ENCODE measurements at places on chromosomes 2 and 18. TPM values are rescaled to one million over a fixed set of nuclear protein-coding genes. Genes with fewer than 3 reads are reported as not detected.

- DNase-seq = no peak
- H3K4me3 ChIP-seq = no peak overlapping the region
- no peak overlapping the region for H3K27ac ChIP-seq
These were observed 679.3 kb downstream of the NR4A2 start for GRCh38 chr2:155653176-155653575.

The OXER1 gene
- 2.5 TPM for total RNA-seq

The NT5C1B gene
- total RNA-seq = not detected

The PER2 gene
- 28.4 TPM for total RNA-seq

DNA sequence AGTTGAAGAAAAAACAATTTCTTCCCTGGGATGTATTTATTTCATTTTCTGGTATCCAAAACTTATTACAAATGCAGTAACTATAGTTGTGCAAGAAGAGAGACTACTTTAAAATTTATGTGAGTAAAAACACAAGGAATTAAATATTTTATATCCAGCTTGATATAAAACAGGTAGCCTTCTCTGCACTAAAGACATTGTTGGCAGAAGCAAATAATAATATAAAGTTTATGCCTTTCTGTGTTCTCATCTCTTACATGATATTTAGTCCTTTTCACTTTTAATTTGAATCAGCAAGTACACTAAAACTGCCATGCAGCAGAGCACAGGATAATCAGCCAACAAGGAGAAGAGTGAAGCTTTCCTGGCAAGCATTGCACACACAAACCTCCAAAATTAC is 352.7 kb downstream of the ARL6IP6 start:
- no peak for DNase-seq
- H3K36me3 ChIP-seq = no peaks in the 10 kb centered on the region
- no peaks in the 10 kb centered on the region for H3K27me3 ChIP-seq

DNA sequence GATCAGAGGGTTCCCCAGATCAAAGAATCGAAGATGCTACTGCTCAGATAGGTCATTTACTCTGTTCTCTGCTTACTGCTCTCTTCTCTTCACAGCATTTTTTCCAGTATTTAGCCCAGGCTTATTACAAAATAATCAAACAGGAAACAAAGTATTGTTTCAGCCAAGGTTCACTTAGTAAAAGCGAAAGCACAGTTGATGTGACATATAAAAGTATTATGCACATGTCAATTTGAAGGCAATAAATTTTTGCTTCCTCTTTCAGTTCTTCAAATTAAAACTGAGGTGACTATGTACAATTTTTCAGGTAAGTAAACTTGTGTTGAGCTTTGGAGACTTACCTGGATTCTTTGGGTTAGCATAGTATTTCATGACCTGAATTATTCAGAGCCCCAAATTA is 262.8 kb upstream of the CHST9 start:
- H3K27ac ChIP-seq = no peak overlapping the region
- H3K36me3 ChIP-seq = no peaks in the 10 kb centered on the region
- H3K4me1 ChIP-seq = no peaks in the 10 kb centered on the region
- DNase-seq = no peak
- H3K4me3 ChIP-seq = no peak overlapping the region

- no peaks in the 10 kb centered on the region for H3K4me1 ChIP-seq
- no peaks in the 10 kb centered on the region for H3K27me3 ChIP-seq
- H3K4me3 ChIP-seq = no peak overlapping the region
- H3K36me3 ChIP-seq = no peaks in the 10 kb centered on the region
- DNase-seq = no peak
These were observed 23.2 kb upstream of the NPC1 start for GRCh38 chr18:23609390-23610023.

The BOLL gene
- total RNA-seq = not detected

GRCh38 chr2:151106805-151107506 is 154.7 kb downstream of the RBM43 start:
- H3K27ac ChIP-seq = no peak overlapping the region
- no peak overlapping the region for H3K4me3 ChIP-seq
- DNase-seq = no peak
- no peaks in the 10 kb centered on the region for H3K27me3 ChIP-seq

- H3K27me3 ChIP-seq = no peaks in the 10 kb centered on the region
- H3K4me3 ChIP-seq = no peak overlapping the region
- no peak overlapping the region for H3K27ac ChIP-seq
- DNase-seq = no peak
- H3K36me3 ChIP-seq = no peaks in the 10 kb centered on the region
- no peaks in the 10 kb centered on the region for H3K4me1 ChIP-seq
These were observed 109.8 kb upstream of the ALK start for GRCh38 chr2:30031184-30031583.

GRCh38 chr18:56888978-56889377 is 237.8 kb downstream of the WDR7 start:
- H3K4me1 ChIP-seq = no peaks in the 10 kb centered on the region
- no peak overlapping the region for H3K4me3 ChIP-seq
- DNase-seq = no peak
- H3K27ac ChIP-seq = no peak overlapping the region

DNA sequence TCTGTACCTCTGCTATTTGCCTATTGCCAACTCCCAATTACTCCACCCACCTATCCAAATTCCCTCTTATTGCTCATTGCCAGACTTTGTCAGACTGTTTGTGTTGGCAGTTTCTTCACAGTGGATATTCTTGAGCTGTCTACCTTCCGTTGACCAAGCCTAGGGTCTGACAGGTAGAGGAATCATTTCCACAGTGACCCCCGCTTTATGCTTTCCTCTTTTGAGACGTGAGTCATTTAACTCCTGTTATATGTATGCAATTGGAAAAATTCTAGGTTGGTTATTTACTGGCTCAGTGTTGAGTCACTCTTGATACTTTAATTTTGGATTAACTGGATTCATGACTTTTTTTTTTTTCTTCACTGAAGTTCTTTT is 187.7 kb downstream of the IRS1 start:
- no peak overlapping the region for H3K4me3 ChIP-seq
- no peak overlapping the region for H3K27ac ChIP-seq
- no peaks in the 10 kb centered on the region for H3K27me3 ChIP-seq
- H3K4me1 ChIP-seq = no peaks in the 10 kb centered on the region
- H3K36me3 ChIP-seq = no peaks in the 10 kb centered on the region
- no peak for DNase-seq

DNA sequence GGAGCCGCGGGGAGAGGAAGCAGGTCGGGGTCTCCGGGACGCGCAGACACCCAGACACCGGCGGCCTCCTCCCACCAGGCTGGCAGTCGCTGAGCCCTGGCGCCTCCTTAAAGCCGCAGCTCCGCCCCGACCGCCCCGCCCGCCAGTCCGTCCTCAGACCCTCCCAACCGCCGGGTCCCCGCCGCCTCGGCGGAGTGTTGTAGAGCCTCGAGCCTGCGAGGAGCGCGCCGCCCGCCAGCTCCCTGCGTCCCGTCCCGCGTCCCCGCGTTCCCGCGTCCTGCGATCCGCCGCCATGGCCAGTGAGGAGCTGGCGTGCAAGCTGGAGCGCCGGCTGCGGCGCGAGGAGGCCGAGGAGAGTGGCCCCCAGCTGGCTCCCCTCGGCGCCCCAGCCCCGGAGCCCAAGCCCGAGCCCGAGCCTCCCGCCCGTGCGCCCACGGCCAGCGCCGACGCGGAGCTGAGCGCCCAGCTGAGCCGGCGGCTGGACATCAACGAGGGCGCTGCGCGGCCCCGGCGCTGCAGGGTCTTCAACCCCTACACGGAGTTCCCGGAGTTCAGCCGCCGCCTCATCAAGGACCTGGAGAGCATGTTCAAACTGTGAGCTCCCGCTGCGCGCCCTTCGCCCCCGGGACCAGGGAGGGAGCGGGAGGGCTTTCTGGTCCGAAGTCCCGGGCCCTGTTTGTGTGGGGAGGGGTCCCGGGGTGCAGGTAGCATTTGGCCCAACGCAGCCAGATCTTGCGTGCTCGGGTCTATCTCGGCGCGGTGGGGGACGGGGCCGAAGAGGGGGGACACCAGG is at the start of gene EFHD1:
TSS of gene EFHD1 (plus strand) at position 192 of the 793 bp plus-strand sequence. CDS start at position 293, 101 bp downstream.
- H3K36me3 ChIP-seq = peaks cover 4% of the 10 kb centered on the region
- DNase-seq = peak; percentile 85
- H3K4me1 ChIP-seq = no peaks in the 10 kb centered on the region
- H3K4me3 ChIP-seq = peak within 1 kb of the TSS; percentile 36
- H3K27ac ChIP-seq = peak within 1 kb of the TSS; percentile 92
- H3K27me3 ChIP-seq = peaks cover 2% of the 10 kb centered on the region

DNA sequence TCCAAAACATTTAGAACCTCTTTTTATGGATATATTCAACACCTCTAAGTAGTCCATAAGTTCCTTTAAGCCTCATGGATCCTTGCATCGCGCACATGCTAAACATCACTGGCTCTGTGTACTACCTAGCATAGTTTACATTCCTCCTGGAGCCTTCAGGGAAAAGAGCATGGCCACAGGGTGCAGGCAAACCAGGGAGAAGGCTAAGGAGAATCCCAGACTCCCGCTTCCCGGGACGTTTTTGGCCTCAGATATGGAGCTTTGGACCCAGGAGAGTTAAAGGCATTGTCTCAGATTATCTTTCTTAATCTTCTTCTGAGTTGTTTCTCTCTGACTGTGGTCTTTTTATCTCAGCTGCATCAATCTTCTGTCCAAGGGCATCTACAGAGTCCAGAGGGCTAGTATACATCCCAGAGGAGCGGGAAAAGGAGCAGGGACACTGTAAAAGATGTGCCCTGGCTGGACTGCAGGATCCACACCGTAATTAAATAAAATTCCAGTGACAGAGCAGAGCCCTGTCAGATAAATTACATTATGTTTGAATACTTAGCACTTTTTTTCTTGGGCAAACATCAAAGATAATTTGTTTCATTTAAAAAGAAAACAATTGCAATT is 36.9 kb downstream of the RIT2 start:
- H3K4me3 ChIP-seq = no peak overlapping the region
- no peaks in the 10 kb centered on the region for H3K36me3 ChIP-seq
- H3K27ac ChIP-seq = no peak overlapping the region
- DNase-seq = no peak
- no peaks in the 10 kb centered on the region for H3K4me1 ChIP-seq

GRCh38 chr2:9310377-9310776 is 103.8 kb downstream of the ASAP2 start:
- no peaks in the 10 kb centered on the region for H3K36me3 ChIP-seq
- peak; percentile 36 for DNase-seq
- no peaks in the 10 kb centered on the region for H3K4me1 ChIP-seq
- H3K27me3 ChIP-seq = no peaks in the 10 kb centered on the region
- H3K4me3 ChIP-seq = no peak overlapping the region
